Esophagus muscularis mucosa (tissue), 4 donors: ENCODE measurements at places on chromosomes 12 and 14. TPM values are rescaled to one million over a fixed set of nuclear protein-coding genes. Genes with fewer than 3 reads are reported as not detected.

DNA sequence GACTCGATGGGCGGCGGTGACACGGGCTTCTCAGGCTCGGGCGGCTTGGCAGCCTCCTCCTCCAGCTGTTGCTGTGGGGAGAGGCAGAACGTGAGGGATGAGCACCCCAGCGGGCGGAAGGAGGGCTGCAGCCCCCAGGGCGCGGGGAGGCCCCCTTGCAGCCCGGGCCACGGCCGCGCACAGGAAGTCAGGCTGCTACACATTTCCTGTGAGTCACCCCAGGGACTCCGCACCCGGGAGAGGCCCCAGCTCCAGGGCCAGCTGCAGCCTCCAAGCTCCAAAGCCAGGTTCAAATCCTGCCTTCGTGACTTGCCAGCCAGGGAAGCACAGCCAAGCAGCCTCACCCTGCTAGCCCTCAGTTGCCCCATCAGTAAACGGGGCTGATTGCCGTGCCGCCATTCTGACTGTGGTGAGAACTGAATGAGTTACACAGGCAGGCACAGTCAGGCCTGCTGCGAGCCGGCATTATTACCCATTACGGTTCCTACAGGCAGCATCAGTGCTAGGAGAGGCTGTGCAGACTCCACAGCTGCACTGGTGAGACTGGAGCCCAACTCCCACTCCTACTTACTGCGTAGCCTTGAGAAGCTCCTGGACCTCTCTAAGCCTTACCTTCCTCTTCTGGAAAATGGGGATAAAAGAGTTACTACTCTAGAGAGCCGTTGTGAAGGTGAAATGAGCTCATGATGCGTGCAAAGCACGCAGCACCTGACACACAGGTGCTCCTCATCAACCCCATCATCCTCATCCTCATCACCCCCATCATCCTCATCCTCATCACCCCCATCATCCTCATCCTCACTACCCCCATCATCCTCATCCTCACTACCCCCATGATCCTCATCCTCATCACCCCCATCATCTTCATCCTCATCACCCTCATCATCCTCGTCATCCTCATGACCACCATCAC, 100.9 kb downstream of the NCOR2 start:
- DNase-seq = no peak

- DNase-seq = no peak
Observed at GRCh38 chr12:116639765-116640164, 80.6 kb downstream of the MAP1LC3B2 start.

GRCh38 chr14:50417853-50418252, 21.2 kb upstream of the CDKL1 start:
- no peak for DNase-seq

DNA sequence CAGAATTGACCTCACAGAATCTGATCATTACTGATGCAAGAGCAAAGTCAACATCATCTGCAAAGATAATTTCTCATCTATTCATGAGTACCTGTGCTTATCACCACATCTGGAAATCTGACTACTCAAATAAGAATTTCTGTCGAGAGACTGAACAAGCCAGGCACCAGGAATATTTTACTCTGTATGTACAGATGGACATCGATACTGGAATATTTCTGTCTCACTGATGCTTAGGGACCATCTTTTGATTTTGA, 105.2 kb downstream of the BICD1 start:
- no peak for DNase-seq

- DNase-seq = no peak
Observed at GRCh38 chr12:5447320-5447719, 15.4 kb downstream of the NTF3 start.

DNA sequence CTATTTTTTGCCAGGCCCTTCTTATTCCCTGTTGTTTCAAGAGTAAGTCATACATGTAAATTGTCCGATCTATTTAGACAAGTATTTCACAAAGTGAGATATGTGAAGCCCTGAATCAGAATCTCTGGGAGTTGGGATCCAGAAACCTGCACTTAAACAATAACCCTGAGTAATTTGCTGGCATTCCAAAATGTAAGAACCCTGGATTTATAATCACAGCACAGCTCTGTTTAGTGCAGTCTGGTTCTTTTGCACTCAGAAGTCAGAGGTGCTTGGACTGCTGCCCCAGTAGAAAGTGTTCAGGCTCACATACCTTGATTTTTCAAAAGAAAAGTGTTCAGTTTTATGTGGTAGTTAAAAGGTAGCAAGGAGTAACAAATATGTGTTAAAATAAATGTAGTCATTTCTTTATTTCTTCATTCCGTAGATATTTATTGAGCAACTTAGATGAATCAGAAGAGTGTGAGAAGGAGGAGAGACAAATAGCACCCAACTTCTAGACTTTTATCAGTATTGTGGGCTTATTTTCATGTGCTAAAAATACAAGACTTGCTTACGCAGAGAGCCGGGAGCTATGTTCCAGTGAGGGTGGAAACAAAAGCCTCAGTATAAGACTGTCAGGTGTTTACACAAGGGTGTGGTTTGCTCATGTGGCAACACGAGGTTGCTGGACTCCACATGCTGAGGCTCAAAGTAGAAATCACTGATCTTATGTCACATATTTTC, 70.1 kb downstream of the SYNE2 start:
- DNase-seq = peak; percentile 8

DNA sequence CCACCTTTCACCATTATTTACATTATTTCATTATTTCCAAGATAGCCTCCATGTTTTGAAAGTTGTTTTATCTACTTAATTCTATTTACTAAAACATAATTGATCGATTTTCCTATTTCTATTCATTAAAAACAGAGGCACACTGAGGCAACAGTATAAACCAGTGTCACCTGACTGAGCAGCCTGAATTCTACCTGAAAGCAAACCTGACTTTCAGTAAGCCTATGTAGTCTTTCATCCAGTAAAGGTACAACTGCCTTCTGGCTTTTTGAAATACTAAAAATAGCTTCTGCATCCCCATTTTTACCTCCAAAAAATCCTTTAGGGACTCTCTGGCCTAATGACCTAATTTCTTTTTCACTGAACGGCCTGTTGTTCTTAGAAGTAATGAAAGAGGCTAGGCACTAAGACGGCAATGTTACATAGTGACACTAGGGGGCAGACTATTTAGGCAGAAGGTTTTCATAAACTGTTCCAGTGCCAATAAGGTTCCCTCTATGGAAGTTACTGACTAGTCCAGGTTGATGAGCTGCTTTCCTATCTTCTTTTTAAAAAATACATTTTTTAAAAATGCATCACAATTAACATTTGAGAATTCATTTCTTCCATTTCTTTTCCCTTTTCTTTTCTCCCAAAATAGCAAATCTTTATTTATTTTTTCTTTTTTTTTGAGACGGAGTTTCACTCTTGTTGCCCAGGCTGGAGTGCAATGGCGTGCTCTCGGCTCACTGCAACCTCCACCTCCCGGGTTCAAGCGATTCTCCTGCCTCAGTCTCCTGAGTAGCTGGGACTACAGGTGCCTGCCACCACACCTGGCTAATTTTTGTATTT, 17.5 kb downstream of the ANAPC5 start:
- DNase-seq = no peak

DNA sequence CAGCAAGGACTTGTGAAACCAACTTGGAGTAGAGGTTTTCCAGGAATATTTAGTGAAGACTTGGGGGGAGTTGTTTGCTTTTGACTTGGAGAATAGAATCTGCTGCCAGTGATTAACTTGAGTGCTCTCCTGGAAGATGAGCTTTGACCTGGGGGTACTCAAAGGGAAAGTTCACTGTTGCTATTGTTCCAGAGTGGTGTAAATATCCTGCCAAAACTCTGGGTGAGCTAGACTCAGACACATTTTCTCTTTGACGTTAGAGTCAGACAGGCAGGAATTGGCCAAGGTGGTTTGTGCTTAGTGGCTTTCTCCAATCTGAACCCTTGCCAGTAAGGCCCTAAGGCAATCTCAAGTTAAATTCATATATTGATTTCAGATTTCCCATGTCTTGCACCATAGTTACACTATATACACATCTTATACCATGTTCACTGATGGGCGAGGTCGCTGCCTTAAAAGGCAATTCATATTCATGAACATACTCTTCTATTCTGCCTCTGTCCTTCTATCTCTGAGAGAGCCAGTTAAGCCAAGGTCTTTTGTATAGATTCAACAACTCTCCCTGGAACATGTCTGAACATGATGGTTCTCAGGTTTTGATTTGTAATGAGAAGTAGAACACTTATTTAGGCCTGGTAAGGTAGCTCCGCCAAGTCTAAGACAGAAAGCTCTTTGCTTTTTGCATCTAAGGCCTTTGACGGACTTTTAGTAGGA, 204.6 kb upstream of the SLC38A2 start:
- no peak for DNase-seq

DNA sequence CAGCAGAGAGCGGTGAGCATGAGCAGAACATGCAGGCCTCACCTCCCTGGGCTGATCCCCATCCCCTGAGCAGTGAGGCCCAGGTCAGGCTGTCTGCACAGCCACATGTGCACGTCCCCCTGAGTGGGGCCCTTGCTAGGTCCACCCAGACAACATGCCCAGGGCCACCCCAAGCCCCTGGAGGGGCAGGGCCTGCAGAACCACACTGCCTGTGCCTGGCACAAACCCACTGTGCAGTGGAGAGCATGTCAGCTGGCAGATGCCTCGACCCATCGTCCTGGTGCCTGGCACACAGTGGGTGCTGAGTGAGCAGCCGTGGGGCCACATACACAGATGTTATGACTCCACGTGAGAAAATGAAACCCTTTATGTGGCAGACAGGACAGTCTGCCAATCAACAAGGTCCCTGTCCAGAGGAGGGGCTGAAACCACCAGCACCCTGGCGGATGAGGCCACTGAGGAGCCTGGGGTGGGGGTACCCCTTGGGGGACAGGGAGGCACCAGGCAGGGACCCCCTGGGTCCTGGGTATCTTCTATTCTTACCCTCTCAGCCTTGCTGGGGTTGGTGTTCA, 8.3 kb downstream of the ANHX start:
- no peak for DNase-seq

Gene ZFHX2
- 1.2 TPM for total RNA-seq

Gene GDF3
- not detected for total RNA-seq

Gene FBLN5
- 119 TPM for total RNA-seq

Gene RPL10L
- total RNA-seq = not detected

Gene ALX1
- not detected for total RNA-seq

Gene LRRC10
- not detected for total RNA-seq
